Activated T-helper 9 cell treated with anti-CD3 and anti-CD28 coated beads, Interleukin-2, amount 50 U/mL, for 16 hours (primary cell): ENCODE measurements at places on chromosomes 5 and 9.

DNA sequence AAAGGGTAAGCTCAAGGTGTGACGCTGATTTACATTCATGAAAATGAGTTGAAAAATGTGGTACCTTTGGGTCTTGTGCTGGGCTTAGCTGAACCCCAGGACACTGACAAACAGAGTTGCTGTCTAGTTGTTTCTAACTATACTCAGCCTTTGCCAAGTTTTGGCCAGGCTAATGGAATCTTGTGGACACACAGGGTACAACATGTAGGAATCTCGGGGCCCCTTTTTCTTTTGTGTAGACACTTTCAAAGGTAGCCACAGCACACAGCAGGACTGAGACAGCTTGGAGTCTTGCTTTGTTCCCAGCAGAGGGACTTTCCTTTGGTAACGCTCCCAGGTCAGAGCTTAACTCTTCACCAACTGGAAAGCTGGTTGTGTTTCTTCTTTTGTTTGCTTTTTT is 7.8 kb downstream of the LIX1 start:
- DNase-seq, result no peak

DNA sequence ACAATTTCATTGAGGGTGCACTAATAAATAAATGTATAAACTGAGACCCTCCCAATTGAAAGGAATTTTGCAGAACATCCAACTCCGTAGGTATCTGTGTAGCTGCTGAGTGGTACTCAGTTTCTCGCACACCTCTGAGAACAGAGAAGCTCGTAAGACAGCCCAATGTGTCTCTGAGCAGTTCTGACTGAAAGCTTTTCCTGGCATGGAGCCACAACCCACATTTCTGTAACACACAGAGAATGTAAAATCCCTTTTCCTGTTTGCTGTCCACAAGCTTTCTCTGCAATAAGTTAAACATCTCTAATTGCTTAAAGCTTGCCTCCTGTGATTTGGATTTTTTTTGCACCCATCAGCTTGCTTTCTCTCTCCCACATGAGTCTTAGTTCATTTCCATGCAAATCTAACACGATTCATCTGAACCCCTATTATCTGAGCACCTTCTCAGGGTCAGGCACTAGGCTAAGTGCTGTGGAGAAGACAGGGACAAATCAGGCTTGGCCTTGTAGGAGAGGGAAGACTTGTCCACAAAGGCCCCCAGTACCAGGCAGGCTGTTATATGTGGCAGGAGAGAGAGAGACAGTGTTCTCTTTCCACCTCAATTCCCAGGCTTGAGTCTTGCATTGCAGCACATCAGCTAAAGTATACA is 44.2 kb upstream of the COL15A1 start:
- no peak for DNase-seq

GRCh38 chr9:105053209-105053652 is 125.3 kb upstream of the ABCA1 start:
- peak; percentile 22 for DNase-seq

- no peak for DNase-seq
These were observed 106.8 kb downstream of the NUDT12 start for GRCh38 chr5:103455796-103456195.

DNA sequence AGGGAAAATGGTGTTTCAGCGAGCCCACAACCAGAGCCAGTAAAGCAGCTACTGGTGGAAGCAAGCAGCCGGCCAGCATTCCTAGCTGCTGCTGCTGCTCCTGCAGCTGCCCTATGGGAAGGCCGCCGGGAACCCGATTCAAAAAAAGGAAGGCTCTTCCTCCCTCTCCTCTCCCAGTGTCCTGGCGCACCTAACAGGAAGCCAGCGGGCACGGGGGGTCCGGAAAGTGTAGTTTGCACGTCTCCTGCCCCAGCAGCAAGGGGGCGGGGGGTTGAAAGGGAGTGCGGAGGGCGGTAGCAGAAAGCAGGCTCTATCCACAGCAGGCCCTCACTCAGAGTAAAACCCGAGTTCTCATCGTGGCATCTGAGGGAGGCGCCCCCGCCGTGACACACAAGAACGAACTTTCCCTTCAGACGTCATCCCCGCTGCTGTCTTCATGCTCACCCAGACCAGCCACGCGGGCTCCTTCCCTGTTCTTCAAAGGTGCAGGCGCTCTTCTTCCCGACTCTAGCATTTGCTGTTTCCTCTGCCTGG is 16.5 kb downstream of the GRXCR2 start:
- DNase-seq, result no peak

- DNase-seq, result no peak
These were observed 2.0 kb downstream of the OR2V2 start for GRCh38 chr5:181149355-181149754.

DNA sequence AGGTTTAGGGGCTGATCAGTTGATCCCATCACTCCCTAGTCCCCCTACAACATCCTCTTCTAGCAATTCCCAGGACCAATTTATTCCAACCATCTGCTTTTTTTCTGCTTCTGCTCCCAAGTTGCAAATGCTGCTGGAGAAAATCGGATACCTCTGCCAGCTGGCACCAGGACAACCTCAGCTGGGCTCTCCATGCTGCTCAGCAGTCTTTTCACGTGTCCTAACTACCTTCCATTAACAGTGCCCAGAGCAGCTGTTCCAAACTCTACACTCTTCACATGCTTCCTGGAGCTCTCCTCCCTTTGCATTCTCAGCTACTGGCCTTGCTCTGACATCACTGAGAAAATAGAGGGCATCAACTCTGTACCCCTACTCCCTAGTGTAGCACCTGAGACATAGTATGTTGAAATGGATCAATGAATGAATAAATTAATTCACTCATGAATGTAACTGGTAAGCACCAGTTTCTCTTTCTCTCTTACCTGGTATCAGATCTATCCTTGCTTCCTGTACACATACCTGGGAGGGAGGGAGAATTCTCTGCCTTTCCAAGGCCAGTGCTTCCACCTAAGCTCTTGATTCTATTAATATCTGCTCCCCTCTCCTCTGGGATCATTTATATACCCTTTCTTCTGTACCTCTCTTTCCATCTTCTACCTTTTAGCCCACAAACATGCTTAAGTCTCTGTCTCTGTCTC is 191.0 kb downstream of the RAB3C start:
- no peak for DNase-seq

DNA sequence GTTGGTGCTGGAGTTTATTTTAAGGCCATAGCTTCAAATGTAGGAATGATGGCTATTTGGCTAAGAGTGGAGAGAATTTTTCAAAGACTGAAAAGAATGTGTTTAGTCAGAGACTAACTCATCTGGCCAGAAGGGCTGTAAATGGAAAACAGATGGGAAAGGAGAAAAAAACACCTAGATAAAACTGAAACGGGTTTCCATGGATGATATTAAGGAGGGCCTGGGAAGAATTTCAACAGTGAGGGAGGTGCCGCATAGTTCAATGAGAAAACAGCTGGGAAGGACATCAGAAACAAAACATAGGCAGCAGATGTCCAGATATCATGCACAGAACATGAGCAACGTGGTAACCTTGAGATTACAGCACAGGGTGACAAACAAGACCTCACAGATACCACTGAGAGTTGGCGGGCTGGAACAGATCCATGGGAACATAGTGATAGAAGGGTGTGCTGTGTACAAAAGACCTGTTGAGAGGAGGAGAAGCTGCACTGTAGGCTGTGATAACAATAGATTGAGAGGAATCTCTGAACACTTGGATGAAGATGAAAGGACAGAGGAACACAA is 31.2 kb upstream of the RAD23B start:
- no peak for DNase-seq

- DNase-seq, result no peak
These were observed 34.2 kb downstream of the IPPK start for GRCh38 chr9:92635760-92636159.

DNA sequence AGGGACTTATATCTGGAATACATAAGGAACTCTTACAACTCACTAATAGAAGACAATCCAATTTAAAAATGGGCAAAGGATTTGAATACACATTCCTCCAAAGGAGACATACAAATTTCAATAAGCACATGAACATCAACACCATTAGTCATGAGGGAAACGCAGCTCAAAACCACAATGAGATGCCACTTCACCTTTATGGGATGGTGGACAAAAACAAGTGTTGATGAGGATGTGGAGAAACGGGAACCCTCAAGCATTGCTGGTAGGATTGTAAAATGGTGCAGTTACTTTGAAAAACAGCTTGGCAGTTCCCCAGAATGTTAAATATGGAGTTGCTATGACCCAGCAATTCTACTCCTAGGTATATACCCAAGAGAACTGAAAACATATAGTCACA is 72.7 kb upstream of the IER5L start:
- no peak for DNase-seq

GRCh38 chr9:77440057-77440456 is 208.1 kb downstream of the GNA14 start:
- DNase-seq, result no peak

DNA sequence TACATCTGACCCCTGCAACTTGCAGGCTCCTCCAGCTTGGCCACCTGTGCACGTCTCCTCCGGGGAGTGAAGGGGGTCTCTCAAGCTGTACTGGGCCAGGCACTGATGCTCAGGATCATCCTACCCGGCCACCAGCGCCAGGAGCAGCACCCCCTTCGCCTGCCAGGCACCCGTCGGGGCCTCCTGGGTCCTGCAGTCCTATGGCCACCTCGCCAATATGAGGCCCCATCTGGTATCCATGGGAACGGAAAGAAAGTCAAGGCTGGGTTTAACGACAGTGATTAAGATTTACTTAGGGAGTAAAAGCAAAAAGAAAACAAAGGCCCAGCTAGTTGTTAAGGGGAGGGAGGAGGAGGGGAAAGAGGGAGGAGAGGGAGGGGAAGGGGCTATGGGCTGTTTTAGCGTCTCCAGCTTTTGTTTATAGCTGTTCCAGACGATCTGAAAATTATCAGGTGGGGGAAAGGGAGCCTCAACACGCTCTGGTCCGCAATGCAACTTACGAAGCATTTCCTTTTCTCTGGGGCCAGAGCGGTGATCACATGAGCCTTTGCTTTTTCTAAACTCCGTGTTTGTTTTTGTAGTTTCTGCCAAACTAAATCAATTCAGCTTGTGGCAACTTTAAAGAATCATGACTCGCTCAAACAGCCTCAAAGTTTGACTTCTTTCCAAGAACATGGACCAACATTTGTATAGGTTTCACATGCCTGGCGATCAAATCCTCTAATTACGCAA is 132.4 kb downstream of the ROR2 start:
- no peak for DNase-seq

DNA sequence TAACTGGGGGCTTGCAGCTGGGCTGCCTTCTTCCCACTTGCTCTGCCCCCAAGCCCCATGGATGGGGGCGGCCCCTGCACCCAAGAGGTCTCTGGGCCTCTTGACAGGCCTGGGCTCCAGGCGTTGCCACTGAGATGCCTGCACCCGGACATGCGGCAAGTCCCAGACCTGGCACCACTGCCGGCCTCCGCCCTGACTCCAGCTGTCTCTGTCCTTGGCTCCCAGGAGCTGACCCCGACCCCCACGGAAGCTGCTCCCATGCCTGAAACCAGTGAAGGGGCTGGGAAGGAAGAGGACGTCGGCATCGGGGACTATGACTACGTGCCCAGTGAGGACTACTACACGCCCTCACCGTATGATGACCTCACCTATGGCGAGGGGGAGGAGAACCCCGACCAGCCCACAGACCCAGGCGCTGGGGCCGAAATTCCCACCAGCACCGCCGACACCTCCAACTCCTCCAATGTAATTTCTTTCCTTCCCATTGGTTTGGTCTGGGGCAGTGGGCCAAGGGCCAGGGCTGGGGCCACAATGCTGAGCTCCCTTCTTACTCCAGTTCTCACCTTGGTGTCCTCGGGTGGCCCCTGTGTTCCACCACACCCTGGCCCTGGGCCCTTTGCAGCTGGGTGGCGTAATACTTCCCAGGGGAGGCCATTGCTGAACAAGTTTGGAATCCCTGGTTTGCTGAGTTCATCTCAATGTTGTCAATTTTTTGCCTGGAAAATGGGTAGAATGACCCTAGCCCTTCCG is 88.6 kb downstream of the COL5A1 start:
- no peak for DNase-seq

- DNase-seq, result no peak
These were observed 8.4 kb downstream of the PDCL start for GRCh38 chr9:122819791-122820489.

DNA sequence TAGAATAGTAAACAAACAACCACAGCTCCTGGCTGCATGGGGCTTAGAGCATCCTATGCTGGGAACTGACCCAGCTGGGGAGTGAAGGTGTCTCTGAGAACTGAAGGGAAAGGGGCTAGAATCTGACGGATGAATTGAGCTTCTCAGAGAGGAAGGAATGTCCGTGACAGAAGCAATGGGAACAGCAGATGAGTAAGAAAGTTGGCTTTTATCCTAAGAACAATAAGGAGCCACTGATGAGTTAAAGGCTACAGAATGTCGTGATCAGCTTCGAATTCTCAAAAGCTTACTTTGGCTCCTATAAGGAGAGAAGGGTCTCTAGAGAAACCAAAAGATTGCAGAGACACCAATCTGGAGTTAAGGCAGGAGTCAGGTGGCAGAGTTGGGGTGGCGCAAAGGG is 52.6 kb downstream of the EBF1 start:
- no peak for DNase-seq

GRCh38 chr9:127005770-127006314 is 91.3 kb downstream of the RALGPS1 start:
- DNase-seq, result no peak

DNA sequence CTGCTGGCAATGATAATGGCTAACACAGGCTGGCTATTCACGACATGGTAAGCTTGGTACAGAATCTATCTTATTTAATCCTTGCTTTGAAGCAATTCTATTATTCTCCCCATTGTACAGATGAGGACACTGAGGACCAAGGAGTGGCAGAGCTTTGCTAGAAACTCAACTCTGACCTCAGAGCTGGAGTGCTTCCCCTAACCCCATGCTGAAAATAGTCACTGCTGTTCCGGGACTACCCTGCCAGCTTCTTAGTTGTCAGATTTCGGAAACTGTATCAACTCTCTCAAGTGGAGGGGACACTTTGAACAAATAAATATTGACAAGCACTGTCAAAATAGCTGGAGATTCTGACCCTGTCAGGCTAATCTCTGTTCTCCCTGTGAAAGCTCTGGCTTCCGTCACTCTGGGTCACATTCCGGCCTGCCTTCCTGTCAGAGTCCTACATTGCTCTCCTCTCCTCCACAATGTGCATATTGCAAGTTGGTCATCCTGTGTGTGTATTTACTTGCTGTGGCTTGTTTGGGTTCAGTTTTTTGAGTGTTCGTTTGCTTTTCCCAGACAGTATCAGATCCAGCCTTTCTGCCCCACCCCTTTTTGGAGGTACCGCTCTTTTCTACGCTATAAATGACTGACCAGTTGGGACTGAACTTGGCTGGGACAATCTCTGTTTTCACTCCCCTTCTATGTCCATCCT is 134.3 kb upstream of the MAP1B start:
- DNase-seq, result no peak

- no peak for DNase-seq
These were observed 169.4 kb upstream of the ANKRD55 start for GRCh38 chr5:56402266-56403220.

GRCh38 chr9:89792189-89793123 is 187.6 kb downstream of the GADD45G start:
- DNase-seq, result no peak
